ENCODE measurements at places on chromosomes 4 and X.

DNA sequence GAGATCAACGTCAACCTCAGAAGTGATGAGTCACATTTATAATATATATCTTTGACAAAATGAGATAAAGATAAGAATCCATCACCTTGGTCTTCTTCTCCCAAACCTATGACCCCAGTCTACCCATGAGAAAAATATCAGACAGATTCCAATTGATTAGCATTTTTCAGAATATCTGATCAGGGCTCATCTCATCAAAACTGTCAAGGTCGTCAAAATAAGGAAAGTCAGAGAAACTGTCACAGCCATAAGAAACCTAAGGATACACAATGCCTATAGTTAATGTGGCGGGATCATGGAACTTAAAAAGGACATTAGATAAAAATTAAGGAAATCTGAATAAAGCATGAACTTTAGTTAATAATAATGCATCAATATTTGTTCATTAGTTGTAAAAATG, 374.1 kb downstream of the FAT4 start:
- no peaks in the 10 kb centered on the region for H3K4me1 ChIP-seq
- no peak for DNase-seq
- H3K27me3 ChIP-seq, result no peaks in the 10 kb centered on the region
- H3K36me3 ChIP-seq, result no peaks in the 10 kb centered on the region
- no peak overlapping the region for H3K27ac ChIP-seq

GRCh38 chrX:138287205-138287877, 424.2 kb downstream of the FGF13 start:
- H3K27ac ChIP-seq, result no peak overlapping the region
- DNase-seq, result no peak
- no peak overlapping the region for H3K4me3 ChIP-seq
- H3K36me3 ChIP-seq, result no peaks in the 10 kb centered on the region
- no peaks in the 10 kb centered on the region for H3K27me3 ChIP-seq
- H3K4me1 ChIP-seq, result no peaks in the 10 kb centered on the region

DNA sequence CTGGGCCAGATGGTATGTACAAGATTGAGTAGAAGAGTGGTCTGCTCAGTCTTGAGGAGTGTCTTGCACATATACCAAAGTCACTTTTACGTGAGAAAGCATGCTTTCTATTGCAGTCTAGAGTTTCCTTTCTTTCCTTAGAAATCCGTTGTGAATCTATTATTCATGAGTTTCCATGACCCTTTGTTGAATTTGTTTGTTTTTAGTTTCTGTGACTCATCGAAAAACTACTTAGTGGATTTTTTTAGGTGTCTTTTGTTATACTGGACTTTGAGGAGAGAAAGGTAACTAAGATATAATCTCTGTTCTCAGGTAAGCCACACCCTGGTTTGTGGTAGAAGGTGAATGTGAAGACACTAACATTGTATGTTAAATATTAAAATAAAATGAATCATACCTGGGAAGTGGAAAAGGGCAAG, 23.0 kb downstream of the GALNT7 start:
- no peak overlapping the region for H3K4me3 ChIP-seq
- no peaks in the 10 kb centered on the region for H3K27me3 ChIP-seq
- H3K27ac ChIP-seq, result peak overlapping the region; percentile 48
- H3K4me1 ChIP-seq, result peaks cover 43% of the 10 kb centered on the region
- no peak for DNase-seq

- H3K36me3 ChIP-seq, result no peaks in the 10 kb centered on the region
- H3K4me3 ChIP-seq, result no peak overlapping the region
- peaks cover 2% of the 10 kb centered on the region for H3K4me1 ChIP-seq
- DNase-seq, result no peak
- no peaks in the 10 kb centered on the region for H3K27me3 ChIP-seq
These were observed 8.8 kb upstream of the ENAM start for GRCh38 chr4:70619778-70620177.

GRCh38 chr4:17646693-17647092, 32.3 kb downstream of the MED28 start:
- H3K27me3 ChIP-seq, result no peaks in the 10 kb centered on the region
- peaks cover 4% of the 10 kb centered on the region for H3K36me3 ChIP-seq
- H3K4me3 ChIP-seq, result no peak overlapping the region
- no peak for DNase-seq
- H3K4me1 ChIP-seq, result peaks cover 7% of the 10 kb centered on the region

- no peaks in the 10 kb centered on the region for H3K4me1 ChIP-seq
- H3K27ac ChIP-seq, result no peak overlapping the region
- no peak for DNase-seq
These were observed 28.4 kb upstream of the FBXW7 start for GRCh38 chr4:152564336-152564735.

DNA sequence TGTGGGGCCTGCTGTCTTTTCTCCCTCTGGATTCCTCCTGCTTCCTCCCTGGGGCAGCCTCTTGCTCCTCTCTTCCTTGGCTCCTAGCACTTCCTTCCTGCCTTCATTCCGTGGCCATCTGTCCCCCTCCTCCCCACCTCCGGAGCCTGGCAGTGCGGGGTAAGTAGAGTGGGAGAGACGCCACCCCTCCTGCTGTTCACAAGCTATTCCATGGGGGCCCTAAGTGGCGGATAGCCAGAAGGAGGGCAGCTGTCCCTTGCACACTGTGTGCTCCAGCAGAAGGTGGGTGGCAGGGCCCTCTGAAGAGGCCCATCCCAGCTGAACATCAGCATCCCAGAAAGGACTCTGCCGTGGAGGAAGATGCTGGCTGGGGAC, 27.4 kb downstream of the CCNQ start:
- H3K4me1 ChIP-seq, result peaks cover 2% of the 10 kb centered on the region
- H3K27ac ChIP-seq, result no peak overlapping the region
- H3K4me3 ChIP-seq, result no peak overlapping the region
- no peaks in the 10 kb centered on the region for H3K27me3 ChIP-seq
- no peaks in the 10 kb centered on the region for H3K36me3 ChIP-seq

DNA sequence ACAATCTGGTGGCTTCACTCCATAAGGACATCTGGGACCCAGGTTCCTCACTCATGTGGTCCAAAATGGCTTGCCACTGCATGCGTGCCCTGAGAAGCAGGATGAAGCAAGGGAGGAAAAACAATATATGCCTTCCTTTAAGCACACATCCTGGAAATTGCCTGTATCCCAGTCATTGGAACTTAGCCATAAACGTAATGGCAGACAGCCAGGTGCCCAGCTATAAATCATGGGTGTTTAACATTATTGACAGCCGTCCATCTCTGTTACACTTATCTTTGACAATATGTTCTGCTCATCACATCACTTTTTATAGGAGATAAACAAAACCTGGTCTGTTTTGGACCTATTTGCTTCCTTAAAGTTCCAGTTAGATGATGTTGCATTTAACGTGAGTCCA, 181.0 kb downstream of the AASDH start:
- DNase-seq, result no peak
- H3K27ac ChIP-seq, result no peak overlapping the region
- H3K36me3 ChIP-seq, result peaks cover 1% of the 10 kb centered on the region
- H3K4me3 ChIP-seq, result no peak overlapping the region
- H3K27me3 ChIP-seq, result peaks cover 6% of the 10 kb centered on the region

DNA sequence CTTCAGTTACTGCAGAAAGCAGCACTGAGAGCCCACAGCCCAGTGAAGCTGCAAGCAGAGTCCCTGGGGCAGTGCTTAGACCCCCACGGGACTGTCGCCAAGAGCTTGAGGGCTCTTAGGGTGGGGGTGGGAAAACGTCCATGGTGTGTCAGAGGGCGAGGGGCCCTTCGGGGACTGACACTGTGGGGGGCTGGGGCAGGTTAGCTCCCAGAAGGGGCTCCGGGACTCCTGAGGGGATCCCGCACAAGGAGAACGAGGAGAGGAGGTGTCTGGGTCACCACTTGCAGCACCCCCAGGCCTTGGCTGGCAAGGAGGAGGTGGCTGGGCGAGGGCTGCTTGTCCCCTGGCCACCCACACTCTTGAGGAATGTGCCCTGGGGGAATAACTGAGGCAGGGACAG, 20.8 kb downstream of the NAT8L start:
- no peaks in the 10 kb centered on the region for H3K27me3 ChIP-seq
- H3K36me3 ChIP-seq, result no peaks in the 10 kb centered on the region
- H3K4me3 ChIP-seq, result no peak overlapping the region

GRCh38 chr4:114036426-114036825, 57.0 kb upstream of the ARSJ start:
- H3K36me3 ChIP-seq, result no peaks in the 10 kb centered on the region
- no peak for DNase-seq
- H3K4me3 ChIP-seq, result no peak overlapping the region
- peaks cover 8% of the 10 kb centered on the region for H3K4me1 ChIP-seq

- no peak overlapping the region for H3K27ac ChIP-seq
- H3K4me1 ChIP-seq, result no peaks in the 10 kb centered on the region
- no peaks in the 10 kb centered on the region for H3K27me3 ChIP-seq
- H3K36me3 ChIP-seq, result no peaks in the 10 kb centered on the region
- H3K4me3 ChIP-seq, result no peak overlapping the region
- no peak for DNase-seq
These were observed 108.1 kb upstream of the TRPC5 start for GRCh38 chrX:112190646-112191045.

DNA sequence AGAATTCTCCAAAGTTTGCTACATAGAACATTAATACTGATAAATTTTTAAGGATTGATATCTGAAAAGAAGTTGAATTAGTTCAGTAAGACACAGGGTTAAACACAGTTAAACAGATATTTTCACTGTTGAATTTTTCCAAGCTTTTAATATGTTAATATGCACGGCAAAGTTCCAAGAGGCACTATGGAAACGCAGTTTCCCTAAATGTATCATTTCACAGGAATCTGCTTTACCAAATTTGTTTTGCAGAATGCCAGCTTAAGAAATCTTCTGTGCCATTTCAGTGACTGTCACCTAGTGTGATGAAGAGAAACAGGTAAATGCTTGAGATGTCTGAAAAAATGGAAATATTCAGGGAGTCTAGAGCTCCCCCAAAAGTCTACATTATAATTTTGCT, 395.9 kb upstream of the GRIA3 start:
- no peaks in the 10 kb centered on the region for H3K4me1 ChIP-seq
- H3K36me3 ChIP-seq, result no peaks in the 10 kb centered on the region
- no peaks in the 10 kb centered on the region for H3K27me3 ChIP-seq
- DNase-seq, result no peak

- no peak for DNase-seq
- H3K27ac ChIP-seq, result no peak overlapping the region
- no peaks in the 10 kb centered on the region for H3K4me1 ChIP-seq
- peaks cover 4% of the 10 kb centered on the region for H3K27me3 ChIP-seq
These were observed 110.3 kb downstream of the MTNR1A start for GRCh38 chr4:186445040-186445439.

DNA sequence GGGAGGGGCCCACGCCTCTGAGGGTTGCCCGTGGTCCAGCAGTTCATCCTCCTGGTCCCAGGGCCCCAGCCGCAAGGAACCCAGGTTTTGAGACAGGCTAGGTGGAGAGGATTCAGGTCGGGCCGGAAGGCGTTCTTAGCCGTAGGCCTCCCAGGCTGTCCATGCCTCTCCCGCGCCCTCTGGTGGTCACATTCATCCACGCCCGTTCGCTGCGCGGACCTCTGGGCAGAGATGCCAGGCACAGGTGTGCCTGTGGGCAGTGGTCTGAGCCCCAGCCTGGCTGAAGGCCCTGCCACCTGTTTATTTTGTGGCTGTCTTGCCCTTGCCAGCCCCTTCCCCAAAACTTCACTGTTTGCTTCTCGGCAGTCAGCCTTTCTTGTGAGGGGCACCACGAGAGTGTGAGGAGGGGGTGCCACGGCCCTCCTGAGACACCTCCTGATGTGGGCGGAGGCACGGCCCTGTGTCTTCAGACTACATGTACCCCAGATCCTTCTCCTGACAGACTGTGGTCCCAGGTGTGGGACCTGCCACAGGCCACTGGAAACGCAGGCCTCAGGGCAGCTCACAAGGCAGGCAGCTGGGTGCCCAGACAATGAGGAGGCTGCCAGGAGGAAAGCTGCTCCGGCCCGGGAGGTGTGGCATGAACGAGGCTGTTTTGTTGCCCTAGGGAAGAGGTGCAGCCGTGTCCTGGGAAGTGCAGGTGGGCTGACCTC, 5.0 kb downstream of the UVSSA start:
- peaks cover 31% of the 10 kb centered on the region for H3K4me1 ChIP-seq
- peak overlapping the region; percentile 83 for H3K27ac ChIP-seq
- no peaks in the 10 kb centered on the region for H3K27me3 ChIP-seq
- peaks cover 7% of the 10 kb centered on the region for H3K36me3 ChIP-seq
- H3K4me3 ChIP-seq, result no peak overlapping the region
- peak; percentile 95 for DNase-seq

DNA sequence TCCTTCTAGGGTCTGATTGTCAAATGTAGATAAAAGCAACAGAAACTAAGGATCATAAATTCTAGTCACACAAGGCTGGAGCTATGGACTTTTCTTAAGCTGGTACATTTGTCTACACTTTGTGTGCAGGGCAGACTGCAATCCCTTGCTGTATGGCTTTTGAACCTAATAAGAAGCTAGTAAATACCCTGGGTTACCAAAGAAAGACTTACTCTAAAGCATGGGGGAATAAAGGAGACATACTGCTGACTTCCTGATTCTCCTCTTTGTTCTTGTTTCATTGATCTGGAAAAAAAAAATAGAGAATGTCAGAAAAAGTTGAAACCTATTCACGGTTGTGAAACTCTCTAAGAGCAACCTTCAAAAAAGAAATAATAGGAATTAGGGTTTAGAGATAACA, 216.6 kb upstream of the TLL1 start:
- no peak overlapping the region for H3K27ac ChIP-seq
- H3K4me1 ChIP-seq, result no peaks in the 10 kb centered on the region
- H3K27me3 ChIP-seq, result no peaks in the 10 kb centered on the region
- no peak overlapping the region for H3K4me3 ChIP-seq
- DNase-seq, result no peak

DNA sequence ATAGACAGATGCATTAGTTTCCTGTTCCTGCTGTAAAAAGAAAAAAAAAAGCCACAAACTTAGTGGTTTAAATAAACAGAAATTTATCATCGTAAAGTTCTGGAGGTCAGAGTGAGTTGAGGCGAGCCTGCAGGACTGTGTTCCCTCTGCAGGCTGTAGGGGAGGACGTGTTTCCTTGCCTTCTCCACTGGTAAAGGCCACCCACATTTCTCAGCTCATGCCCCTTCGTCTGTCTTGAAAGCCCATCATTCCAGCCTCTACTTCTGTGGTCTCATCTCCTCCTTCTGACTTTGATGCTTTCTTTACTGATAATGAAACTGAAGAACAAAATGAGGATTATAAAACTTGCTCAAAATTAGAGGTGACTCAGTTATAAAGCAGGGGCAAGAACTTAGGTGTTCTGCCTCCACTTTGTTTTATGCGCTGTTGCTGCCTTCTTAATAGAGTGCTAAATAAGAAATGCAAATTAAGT, 143.0 kb downstream of the STIM2 start:
- peak overlapping the region; percentile 90 for H3K27ac ChIP-seq
- H3K36me3 ChIP-seq, result peaks cover 18% of the 10 kb centered on the region
- no peaks in the 10 kb centered on the region for H3K27me3 ChIP-seq
- peak; percentile 59 for DNase-seq
- H3K4me1 ChIP-seq, result peaks cover 61% of the 10 kb centered on the region

- H3K36me3 ChIP-seq, result no peaks in the 10 kb centered on the region
- no peak for DNase-seq
- H3K4me3 ChIP-seq, result no peak overlapping the region
- no peak overlapping the region for H3K27ac ChIP-seq
- H3K27me3 ChIP-seq, result no peaks in the 10 kb centered on the region
- H3K4me1 ChIP-seq, result no peaks in the 10 kb centered on the region
These were observed 65.9 kb upstream of the FSTL5 start for GRCh38 chr4:162229670-162230069.

Data from activated CD4-positive, alpha-beta T cell treated with anti-CD3 and anti-CD28 coated beads for 36 hours (primary cell).